NCI-H187 treated with DMSO at 0.1 percent for 48 hours (cell line): ENCODE measurements at places on chromosomes 4 and X.

GRCh38 chr4:148716431-148717052, 274.3 kb upstream of the NR3C2 start:
- DNase-seq, result no peak

- DNase-seq, result no peak
These were observed 15.0 kb downstream of the CLDN2 start for GRCh38 chrX:106935175-106935574.

DNA sequence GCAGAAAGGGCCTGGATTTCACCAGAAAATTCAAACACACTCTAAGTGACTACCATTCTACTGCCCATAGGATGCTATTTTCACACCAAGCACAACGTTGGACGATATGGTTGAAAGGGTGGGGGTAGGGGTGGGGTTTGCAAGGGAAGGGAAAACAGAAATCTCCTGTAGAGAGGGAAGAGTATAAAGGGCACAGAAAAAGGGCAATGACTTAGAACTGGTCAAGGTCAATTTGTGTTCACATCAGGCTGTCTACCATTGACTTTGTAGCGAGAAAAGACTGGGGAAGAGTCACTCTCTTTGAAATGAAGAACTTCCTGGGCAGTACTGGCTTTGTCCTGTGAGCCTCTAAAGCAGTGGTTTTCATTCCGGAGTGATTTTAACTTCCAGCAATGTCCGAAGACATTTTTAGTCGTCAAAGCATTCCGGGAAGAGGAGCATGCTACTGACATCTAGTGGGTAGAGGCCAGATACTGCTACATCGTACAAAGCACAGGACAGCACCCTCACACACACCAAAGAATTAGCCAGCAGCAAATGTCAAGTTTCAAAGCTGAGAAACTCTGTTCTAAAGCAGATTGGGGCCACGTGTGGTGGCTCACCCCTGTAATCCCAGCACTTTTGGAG, 48.4 kb upstream of the SLC7A3 start:
- no peak for DNase-seq

DNA sequence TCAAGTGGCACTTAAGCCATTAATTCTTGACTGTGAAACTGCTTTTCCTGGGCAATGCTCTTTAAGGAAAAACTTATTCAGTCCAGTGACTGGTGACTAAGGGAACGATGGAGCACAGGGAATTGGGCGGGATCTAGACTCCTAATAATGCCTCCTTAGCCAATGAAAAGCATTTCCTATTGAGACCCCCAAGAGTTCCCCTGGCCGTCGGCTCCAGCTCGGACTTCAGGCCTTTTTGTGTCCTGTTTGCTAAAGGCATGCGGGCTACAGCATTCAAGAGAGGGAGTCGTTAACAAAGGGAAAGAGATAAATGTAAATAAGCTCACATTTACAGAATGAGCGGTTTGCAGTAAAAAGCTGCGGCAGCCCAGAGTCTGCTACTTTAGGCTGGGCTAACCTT, at the start of gene LPAR4:
Gene LPAR4 (plus strand): TSS at position 232 of the 400 bp plus-strand sequence. CDS start 7,150 bp downstream, outside the sequence.
- no peak for DNase-seq

GRCh38 chrX:21770631-21771321, 12.9 kb upstream of the SMPX start:
- no peak for DNase-seq

DNA sequence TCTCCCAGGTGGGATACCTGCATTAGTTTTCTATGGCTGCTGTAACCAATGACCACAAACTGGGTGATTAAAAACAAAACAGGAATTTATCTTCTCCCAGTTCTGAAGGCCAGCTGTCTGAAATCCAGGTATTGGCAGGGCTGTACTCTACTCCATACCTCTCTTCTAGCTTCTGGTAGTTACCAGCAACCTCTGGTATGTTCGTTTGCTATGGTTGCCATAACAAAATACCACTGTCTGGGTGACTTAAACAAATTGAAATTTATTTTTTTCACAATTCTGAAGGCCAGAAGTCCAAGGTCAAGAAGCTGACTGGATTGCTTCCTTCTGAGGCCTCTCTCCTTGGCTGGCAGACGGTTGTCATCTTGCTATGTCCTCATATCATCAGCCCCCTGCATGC, 642.1 kb upstream of the TENM3 start:
- no peak for DNase-seq

- DNase-seq, result no peak
These were observed 51.9 kb downstream of the CPZ start for GRCh38 chr4:8644461-8644891.

DNA sequence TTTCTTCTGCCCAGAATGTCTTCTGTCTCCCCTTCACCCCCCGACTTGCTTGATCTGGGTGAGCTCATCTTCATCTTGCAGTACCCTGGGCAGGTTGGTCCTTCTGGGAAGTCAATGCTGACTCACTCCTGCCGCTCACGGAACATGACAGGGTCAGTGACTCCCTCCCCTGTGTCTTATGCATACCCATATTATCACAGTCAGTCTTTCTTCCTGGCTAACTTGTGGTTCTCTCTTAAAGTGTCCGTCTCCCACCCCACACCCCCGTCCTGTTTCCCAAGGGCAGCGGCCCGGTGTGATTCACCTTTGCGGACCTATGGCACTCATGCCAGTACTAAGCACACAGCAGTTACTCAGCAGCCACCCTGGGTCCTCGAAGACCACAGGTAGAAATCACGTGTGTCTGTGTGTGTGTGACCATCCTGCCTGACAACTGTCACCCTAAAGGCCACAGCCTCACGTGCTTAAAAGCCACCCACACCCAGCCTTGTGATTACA, 17.7 kb downstream of the IQSEC2 start:
- DNase-seq, result no peak

GRCh38 chr4:122854447-122855352, 28.1 kb downstream of the FGF2 start:
- DNase-seq, result no peak

DNA sequence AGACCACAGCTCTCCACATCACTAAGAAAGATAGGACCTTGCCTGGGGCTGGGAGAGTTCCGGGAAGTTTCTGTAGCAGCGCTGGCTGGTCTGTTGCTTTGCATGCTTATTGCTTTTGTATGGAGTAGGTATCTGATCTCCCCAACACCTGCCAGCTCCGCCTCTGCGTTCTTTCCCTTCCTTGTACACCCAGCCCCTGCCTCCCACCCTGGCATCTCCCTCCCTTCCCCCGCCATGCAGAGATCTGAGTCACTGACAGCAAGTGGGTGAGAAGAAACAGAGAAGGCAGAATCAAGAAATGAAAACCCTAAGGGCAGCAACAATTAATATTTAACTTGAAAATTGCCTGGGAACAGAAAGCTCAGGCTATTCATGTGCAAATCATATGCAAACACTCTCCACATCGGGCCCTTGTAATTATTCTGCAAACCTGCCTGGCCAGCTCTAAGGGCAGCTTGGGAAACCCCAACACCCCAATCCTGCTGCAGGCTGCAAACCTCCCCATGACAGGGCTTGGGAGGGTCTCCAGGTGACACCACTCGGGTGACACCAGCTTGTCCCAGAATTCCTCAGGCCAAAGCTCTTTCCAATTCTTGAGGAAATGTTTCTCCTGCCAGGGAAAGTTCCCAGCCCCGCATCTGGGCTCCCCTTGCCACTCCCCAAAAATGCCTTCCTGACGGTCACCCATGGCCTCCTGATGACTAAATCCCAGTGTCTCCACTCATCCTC, 257.2 kb downstream of the FBXW7 start:
- DNase-seq, result no peak

DNA sequence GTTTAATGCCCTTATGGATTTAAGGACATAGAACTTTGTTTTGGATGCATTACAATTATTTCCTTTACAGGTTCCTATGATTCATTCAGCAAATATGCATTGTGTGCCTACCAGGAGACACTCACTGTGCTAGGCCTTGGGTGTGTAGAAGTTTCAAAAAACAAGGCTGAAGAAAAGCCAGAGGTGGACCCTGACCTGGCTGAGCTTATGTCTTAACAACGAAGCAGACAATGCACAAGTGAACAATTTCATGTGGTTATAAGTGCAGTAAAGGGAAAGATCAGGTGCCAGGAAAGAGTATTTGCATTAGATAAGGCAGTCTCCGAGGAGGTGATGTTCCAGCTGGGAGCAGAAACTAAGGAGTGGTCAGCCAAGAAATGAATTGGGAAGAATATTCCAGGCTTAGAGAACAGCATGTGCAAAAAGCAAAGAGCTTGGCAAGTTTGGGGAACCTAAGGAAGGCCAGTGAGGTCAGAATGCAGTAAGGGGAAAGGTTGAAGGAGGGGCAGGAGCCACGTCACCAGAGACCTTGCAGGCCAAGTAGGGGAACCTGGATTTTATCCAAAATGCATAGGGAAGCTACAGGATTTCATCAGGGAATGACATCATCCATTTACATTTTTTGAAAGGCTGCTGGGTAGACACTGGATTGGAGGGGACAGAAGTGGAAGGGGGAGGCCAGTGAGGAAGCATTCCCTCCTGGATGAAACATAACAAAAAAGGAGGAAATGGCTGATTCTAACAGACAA, 193.6 kb downstream of the SOWAHB start:
- DNase-seq, result no peak

DNA sequence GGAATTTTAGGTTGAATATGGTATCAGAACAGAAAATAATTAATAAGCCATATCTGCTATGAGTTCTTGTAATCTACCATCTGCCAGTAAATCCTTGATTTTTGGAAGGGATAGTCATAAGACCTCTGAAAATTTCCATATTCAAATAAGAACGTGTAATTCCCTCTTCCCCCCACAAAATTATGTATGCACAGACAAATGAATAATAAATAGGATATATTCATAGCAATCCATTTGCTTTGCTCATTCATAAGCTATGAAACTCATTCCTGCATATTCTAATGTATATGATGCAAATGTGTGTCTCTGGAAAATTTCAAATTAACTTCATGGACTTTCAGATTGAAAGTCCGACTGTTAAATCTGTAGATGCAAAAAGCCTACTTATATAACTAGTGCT, 833.1 kb upstream of the GRID2 start:
- DNase-seq, result no peak

GRCh38 chr4:47075919-47076318, 44.6 kb downstream of the GABRB1 start:
- no peak for DNase-seq

DNA sequence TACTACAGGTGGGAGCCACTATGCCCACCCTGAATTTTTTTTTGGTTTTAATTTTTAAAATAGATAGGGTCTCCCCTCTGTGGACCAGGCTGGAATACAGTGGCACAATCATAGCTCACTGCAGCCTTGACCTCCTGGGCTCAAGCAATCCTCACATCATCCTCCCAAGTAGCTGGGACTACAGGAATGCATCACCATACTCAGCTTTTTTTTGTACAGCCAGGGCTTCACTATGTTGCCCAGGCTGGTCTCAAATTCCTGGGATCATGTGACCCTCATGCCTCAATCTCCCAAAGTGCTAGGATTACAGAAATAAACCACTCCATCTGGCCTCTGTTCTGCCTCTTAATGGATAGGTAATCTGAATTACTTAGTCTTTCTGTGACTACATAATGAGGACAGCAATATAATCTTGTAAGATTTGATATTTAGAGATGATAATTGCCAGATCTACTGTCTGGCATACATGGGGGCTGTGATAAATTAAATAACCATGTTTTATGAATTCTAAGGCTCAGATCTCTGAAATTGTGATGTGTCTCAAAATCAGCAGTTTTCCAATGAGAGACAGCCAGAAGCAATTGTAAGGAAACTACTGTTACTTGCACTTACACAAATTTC, 26.7 kb downstream of the PDS5A start:
- DNase-seq, result no peak

DNA sequence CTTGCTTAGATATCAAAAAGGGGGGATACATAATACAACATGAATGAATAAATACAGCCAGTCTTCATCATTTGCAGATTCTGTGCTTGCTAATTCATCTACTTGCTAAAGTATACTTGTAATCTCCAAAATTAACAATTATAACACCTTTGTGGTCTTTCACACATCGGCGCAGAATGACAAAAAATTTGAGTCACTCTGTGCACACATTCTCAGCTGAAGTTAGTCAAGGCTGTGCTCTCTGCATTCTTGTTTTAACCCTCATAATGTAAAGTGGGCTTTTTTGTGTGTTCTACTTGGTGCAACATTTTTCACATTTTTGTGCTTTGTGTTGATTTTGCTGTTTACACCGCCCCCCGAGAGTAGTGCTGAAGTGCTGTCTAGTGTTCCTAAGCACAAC, 65.8 kb upstream of the GPRIN3 start:
- DNase-seq, result no peak

GRCh38 chr4:138796761-138797160, 218.8 kb upstream of the NOCT start:
- DNase-seq, result no peak

DNA sequence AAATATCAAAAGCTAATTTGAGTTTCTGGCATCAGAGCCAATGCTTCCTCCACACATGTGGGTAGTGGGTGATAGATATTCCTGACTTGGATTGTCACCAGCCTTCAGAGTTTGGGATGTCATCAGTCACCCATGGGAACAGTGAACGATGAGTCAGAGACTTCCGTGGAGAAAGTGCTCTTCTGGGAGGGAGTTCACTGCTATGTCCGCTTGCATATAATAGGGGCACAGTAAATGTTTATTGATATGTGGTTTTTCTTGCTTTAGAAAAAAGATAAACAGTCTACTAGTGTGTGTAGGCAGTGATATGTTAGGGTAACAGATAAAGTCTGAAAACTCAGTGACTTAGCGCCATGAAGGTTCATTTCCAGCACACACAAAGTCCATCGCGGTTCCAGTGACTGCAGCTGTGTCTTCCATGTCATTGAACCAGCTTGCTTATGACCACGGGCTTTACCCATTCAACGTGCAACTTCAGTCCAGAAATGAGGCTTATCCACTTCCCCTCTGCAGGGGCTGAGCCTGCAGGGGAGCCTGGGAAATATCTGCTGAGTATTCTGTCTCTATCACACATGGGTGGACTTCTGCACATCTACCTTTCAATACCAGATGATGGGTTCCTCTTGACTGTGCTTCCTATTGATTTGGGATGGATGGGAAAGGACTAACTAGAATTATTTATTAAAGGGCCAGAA, 87.7 kb upstream of the WWC2 start:
- no peak for DNase-seq

- no peak for DNase-seq
These were observed 2.1 kb downstream of the GUCY1A1 start for GRCh38 chr4:155668707-155669220.

- DNase-seq, result no peak
These were observed 154.2 kb downstream of the TEX11 start for GRCh38 chrX:70754169-70754848.

GRCh38 chr4:88097301-88097700, 61.1 kb downstream of the ABCG2 start:
- DNase-seq, result no peak

- no peak for DNase-seq
These were observed 67.7 kb downstream of the RHOH start for GRCh38 chr4:40264497-40264896.

DNA sequence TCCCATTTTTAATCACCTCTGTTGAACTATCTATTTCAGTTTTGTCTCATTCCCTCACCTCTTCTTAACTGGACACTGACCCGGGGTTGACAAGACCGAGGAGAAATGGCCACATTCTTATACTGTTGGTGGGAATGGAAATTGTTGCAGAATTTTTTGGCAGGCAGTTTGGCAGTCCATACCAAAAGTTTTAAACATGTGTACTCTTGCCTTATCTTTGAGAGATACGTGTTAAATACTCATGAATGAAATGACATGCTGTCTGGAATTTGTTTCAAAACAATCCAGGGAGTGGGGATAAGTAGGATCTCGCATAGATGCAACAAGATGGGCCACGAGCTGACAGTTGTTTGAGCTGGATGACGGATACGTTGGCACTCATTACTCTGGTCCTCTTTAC, 12.1 kb downstream of the FGFBP1 start:
- no peak for DNase-seq

- DNase-seq, result no peak
These were observed 371.0 kb downstream of the CCSER1 start for GRCh38 chr4:90498175-90498574.
